Right kidney (tissue), 9 donors: ENCODE measurements at places on chromosomes 12 and 14.

DNA sequence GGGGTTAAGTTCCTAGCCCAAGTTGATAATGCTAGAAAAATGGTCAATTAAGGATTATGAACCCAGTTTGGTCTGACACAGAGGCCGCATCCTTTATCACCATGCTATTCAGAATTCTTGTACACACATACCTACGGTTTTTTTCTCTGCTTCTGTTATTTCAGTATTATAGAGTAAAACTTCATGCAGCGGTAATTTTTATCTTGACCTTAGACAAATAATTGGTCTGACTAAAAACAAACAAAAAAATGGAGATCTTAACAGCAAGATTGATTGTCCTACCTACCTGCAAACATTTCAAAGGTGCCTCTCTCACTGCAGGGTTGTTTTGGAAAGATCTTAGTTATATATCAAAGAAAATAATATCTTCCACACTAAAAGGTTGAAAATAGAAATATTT is 201.9 kb upstream of the PRICKLE1 start:
- DNase-seq, result no peak

- no peak for DNase-seq
Measured at GRCh38 chr14:99745307-99745951, 47.8 kb upstream of the EML1 start.

DNA sequence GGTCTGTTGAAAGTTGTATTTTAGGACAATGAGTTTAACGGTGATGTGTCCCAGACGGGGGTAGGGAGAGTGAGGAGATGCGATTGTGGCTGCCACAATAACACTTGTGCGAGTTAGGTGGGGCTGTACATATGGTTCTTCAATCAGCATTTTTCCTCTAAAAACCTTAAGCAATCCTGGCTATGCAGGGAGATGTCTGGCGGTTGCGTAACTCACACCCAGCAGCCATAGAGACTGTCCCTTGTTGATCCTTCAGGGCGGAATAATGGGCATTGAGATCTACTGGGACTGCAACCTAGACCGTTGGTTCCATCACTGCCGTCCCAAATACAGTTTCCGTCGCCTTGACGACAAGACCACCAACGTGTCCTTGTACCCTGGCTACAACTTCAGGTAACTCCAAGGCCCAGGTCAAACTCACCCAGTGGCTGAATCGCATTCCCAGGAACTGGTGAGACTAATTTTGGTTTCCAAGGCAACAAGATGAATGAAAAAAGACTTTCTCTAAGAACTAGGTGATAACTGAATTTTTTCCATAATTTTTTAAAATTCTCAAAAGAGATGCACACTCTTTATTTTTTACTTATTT is 34.6 kb downstream of the P2RX7 start:
- no peak for DNase-seq

DNA sequence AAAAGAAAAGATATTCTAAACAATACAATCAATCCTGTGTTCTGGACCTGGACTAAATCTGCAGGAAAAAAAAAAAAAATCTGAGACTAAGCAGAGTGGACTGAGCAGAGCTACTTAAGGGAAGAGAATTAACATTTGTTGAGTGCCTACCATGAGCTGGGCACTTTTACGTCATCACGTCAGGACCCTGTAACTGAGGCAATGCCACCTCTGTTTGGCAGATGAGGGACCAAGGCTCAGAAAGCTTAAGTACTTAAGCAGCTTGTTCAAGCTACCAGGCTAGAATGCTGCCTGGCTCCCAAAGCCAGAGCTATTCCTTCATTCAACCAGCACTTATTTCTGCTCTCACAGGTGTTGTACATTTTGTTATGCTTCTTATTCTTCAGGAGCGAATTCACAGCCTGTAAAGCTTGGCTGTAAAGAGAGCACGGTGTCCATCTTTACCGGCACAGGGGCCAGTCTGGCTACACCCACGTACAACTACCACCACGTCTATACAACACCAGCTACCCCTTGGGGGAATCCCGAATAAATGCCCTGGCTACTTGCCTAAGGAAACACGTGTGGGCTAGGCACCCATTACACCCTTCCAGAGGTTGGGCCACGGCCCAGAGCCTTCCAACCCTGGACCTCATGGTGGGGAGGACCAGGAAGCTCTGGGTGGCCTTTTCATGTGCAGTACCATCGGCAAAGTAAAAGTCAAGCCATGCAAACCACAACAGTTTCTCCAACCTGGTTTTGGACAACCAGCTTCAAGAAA is 27.0 kb downstream of the TMCC3 start:
- no peak for DNase-seq

- DNase-seq, result no peak
Measured at GRCh38 chr12:20404576-20405346, 36.4 kb downstream of the PDE3A start.

- DNase-seq, result no peak
Measured at GRCh38 chr12:64004641-64005040, 160.1 kb downstream of the SRGAP1 start.

DNA sequence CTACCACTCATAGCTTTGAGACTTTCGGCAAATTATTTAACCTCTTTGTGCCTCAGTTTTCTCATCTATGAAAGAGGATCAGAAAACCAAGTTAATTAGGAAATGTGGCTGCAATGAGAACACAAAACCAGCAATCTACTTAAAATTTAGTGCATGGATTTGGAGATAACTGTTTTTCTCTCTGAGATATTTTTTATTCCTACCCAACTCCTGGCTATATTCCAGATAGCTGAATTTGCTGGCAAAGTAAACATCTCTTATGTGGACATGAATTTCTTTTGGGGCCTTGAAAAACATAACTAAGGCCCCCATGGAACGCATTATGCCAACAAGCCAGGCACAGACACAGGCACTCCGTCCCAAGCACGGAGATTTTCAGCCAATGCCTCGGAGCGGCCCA is 53.4 kb upstream of the FOXN3 start:
- DNase-seq, result no peak

- DNase-seq, result no peak
Measured at GRCh38 chr14:43729143-43729542, 777.9 kb downstream of the FSCB start.

GRCh38 chr12:79347866-79348265 is 342.9 kb downstream of the PAWR start:
- DNase-seq, result no peak

DNA sequence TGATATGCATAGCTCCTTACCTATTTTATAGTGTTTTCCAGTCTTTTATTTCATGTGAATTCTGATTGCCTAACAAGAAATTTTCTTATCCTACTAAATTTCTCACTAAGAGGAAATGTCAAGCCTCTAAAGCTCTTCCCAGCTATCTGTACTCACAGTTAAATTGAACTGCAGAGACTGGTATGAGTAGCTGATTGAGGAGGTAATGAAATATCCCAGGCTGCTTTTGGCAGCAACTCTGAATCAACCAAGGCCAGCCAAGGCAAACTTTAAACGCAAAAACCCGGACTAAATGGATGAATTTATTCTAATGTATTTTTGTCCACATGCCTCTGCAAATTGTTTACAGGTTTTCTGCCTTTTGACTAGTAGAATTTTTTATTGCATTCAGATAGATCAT is 119.1 kb upstream of the PMCH start:
- DNase-seq, result no peak

- DNase-seq, result no peak
Measured at GRCh38 chr14:29821242-29821641, 106.4 kb downstream of the PRKD1 start.

DNA sequence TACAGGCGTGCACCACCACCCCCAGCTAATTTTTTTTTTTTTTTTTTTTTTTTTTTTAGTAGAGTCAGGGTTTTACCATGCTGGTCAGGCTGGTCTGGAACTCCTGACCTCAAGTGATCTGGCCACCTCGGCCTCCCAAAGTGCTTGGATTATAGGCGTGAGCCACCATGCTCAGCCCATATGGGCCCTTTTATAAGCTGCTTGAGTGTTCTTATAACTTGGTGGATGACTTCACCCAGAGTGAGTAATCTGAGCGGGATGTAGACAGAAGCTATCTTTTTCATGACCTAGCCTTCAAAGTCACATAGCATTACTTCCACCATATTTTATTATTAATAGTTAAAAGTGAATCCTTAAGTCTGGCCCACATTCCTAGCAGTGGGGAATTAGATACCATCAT is 16.4 kb downstream of the BBOF1 start:
- no peak for DNase-seq

- DNase-seq, result no peak
Measured at GRCh38 chr14:65478596-65478995, 66.1 kb downstream of the FUT8 start.

- no peak for DNase-seq
Measured at GRCh38 chr12:113818833-113819232, 147.3 kb downstream of the RBM19 start.

GRCh38 chr12:60822580-60822979 is 1226.8 kb downstream of the SLC16A7 start:
- no peak for DNase-seq

- DNase-seq, result no peak
Measured at GRCh38 chr12:70837026-70837425, 83.5 kb downstream of the PTPRR start.

GRCh38 chr14:20455355-20456300 is 602 bp downstream of the APEX1 start:
- no peak for DNase-seq

- DNase-seq, result no peak
Measured at GRCh38 chr14:96525452-96525851, 23.3 kb downstream of the PAPOLA start.

DNA sequence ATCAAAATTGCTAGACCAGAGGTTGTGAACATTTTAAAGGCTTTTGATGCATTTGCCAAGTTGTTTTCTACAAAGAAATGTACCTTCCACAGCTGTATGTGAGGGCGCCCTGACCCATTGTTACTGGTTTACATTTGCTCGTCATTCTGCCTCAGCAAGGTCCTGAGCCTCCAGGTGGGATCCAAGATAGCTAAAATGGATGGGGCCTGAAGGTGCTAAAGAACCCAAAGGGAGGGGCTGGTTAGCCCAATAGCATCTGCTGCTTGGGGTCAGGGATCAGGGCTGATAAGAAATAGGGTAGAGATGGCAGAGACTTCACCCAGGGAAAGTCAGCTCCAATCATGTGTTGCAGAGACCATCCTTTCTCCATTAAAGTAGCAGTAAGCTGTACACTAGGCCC is 43.1 kb downstream of the GALNT16 start:
- no peak for DNase-seq

DNA sequence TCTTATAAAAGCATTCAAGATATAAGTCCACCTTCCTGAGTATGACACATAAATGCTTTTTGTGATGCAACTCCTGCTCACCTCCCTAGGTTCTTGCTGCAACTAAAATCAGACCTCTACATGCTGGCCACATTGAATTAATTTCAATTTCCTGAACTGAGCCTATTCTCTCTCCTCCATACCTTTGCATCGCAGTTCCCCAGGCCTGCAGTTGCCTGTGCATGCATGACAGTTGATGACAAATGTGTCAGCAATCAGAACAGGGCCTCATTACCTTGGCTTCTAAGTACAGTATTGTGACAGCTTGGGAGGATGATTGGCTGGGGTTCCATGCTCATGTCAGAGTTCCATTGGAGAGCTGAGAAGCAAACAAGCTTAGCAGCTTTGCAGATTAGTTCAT is 3.9 kb upstream of the TM7SF3 start:
- DNase-seq, result no peak

DNA sequence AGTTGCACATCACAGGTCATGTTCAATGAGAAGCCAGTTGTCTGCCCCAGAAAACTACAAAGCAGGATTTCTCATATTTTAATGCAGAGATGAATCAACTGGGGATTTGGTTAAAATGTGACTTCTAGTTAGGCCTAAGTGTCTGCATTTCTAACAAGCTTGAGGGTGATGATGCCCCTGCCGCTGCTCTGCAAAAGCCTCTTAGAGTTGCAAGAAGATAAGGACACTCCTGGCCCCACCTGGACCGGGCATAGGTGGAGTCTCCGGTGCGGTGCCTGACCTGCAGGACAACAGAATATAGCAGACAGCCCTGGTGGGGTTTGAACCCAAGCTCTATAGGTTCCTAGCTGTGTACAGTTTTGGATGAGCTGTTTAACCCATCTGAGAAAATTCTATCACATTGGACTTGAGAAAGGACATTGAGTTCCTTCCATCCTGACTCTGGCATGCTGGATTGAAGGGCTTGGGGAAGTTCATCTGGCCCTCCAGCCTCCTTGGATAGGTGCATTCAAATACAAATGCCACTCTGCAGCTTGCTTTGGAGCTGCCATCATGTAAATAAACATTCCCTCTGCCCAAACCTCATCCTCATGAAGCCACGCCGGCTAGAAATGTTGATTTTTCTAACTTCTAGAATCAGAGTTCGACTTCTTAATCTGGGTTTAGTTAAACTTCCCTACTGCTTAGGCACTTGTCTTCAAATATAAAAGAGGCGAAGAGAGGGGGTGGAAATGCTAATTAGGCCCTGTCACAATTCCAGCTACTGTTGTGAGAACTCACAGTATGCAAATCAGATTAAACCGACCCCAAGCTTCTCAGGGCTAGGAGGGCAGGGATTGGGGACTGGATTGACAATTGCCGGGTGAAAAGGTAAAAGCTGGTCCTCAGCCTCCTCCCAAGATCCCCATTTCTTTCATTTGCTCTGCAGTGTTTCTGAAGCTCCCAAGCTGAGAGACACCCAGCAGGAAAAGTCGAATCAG is 1225.6 kb downstream of the VRK1 start:
- no peak for DNase-seq

GRCh38 chr14:92917956-92918355 is 5.0 kb upstream of the CHGA start:
- DNase-seq, result no peak

GRCh38 chr12:26150736-26151450 is 26.1 kb upstream of the BHLHE41 start:
- no peak for DNase-seq

DNA sequence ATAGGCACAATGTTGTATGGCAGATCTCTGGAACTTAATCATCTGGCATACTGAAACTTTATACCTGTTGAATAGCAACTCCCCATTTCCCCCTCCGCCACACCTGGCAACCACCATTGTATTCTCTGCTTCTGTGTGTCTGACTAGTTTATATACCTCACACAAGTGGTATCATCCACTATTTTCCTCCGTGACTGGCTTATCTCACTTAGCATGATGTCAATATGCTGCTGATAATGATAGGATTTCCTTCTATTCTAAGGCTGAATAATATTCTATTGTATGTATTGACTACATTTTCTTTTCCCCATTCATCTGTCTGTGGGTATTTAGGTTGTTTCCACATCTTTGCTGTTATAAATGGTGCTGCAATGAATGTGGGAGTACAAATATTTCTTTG is 21.5 kb downstream of the BRMS1L start:
- no peak for DNase-seq

GRCh38 chr12:46276756-46277155 is 7.9 kb upstream of the SLC38A1 start:
- DNase-seq, result no peak

GRCh38 chr12:52036587-52037171 is 14.6 kb upstream of the NR4A1 start:
- DNase-seq, result peak; percentile 72

- no peak for DNase-seq
Measured at GRCh38 chr12:26523708-26524150, 309.3 kb downstream of the ITPR2 start.

DNA sequence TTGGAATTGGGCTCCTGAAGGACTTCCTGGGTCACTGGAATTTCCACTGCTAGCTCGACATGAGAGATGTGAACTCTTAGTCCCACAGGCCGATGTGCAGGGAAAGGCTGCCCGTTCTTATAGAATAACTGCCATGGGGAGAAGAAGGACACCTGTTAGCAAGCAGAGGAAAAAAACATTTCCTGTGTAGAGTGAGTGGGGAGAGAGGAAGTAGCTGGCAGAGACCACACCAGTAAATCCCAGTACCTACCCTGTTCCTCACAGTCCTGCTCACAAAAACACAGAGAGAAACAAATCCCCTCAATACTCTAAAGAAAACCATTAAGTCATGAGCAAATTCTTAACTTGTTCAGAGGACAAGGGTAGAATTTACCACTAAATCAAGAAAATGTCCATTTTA is 29.5 kb downstream of the AREL1 start:
- no peak for DNase-seq

GRCh38 chr12:54147186-54147585 is 41.6 kb downstream of the SMUG1 start:
- DNase-seq, result no peak
